ENCODE measurements at places on chromosomes 6 and 20.

DNA sequence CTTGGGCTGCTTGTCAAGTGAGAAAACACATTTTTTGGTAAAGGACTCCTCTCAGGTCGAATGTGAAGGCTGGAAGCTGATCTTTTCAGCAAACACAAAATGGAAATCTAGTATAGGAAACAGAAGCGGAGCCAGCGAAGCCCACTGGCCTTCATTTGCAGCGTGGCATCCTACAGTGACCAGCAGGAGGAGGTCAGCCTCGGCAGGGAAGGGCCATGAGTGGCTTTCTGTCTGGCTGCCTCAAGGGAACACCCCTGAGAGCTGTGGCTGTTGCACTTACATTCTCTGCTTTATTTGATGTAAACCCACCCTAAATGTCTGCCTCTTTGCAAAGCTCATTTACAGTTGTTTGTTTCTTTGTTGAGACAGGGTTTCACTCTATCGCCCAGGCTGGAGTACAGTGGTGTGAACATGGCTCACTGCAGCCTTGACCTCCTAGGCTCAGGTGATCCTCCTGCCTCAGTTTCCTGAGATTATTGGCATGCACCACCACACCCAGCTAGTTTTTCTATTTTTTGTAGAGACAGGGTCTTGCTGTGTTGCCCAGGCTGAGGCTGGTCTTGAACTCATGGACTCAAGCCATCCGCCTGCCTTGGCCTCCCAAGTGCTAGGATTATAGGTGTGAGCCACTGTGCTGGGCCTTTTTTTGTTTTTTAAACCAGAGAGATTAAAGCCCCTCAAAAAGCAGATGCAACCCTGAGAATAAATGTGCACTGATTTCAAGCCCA, 322.0 kb upstream of the SOX4 start:
- DNase-seq: no peak

- no peak for DNase-seq
Observed at GRCh38 chr6:129713806-129714333, 3.9 kb upstream of the ARHGAP18 start.

DNA sequence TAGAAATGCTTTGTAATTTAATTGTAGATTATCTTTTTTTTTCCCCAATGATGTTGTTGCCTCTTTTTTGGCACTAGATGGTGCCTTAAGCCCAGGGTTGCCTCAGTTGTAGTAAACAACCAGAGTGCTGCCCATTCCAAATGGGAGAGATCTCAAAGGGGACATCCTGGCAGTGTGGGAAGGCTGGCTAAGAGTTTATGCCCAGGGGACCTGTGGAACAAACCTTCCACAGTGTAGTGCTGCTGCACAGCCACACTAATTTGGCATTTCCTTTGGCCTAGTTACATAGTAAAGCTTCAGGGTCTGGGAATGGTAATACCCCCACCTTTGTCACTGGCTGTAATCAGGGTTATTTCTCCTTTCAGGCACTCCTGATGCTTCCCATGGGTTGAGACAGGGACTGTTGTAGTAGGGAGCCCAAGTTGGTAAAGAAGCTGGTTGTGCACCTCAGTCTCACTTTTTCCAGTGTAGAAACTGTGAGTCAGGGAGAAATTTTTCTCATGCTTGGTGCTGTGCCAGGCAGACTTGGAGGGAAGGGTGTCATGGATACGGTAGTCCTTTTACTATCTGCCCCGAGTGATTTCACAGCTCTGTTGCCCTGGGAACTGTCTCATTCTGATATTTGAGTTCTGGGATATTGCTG, 177.8 kb upstream of the ECI2 start:
- DNase-seq: no peak

DNA sequence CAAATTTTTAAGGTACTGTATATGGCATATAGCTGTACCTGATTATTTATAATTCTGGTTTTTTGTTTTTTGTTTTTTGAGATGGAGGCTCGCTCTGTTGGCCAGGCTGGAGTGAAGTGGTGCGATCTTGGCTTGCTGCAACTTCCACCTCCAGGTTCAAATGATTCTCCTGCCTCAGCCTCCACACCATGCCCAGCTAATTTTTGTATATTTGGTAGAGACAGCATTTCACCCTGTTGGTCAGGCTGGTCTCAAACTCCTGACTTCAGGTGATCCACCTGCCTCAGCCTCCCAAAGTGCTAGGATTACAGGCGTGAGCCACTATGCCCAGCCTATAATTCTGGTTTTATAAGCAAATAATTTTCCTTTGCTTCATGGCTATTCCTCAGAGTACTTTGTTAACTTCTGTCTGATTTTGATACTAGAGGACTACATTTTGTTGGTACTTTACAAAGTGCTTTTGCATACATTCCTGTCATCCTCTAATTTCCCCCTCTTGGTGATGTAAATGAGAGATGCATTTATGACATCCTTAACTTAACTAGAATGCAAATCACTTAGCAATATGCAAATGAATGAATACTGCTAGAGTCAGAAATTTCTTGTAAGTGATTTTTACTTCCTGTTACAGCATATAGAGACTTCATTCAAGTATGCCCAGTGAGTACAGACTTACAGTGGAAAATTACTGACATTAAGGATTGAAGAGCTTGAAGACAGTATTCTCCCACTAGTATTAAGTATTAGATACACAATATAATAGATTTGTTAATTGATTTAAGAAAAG, 35.7 kb upstream of the ARID1B start:
- no peak for DNase-seq

DNA sequence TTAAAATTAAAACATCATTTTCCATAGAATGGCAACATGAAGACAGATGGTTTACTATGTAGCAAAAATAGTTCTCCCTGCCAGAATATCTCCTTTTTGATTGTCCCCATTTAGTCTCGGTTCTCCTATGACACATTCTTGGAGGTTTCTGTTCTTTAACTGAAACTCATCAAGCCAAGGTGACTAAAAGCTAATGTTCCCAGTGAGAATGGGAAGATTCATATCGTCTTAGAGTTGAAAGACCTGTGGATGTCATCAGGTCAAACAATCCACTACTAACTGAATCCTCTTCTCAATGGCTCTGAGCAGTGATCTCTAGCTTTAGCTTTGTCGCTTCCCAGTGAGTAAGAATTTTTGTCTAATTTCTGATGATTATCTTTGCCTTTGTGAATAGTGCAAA, 1.3 kb upstream of the DOK5 start:
- DNase-seq: no peak

DNA sequence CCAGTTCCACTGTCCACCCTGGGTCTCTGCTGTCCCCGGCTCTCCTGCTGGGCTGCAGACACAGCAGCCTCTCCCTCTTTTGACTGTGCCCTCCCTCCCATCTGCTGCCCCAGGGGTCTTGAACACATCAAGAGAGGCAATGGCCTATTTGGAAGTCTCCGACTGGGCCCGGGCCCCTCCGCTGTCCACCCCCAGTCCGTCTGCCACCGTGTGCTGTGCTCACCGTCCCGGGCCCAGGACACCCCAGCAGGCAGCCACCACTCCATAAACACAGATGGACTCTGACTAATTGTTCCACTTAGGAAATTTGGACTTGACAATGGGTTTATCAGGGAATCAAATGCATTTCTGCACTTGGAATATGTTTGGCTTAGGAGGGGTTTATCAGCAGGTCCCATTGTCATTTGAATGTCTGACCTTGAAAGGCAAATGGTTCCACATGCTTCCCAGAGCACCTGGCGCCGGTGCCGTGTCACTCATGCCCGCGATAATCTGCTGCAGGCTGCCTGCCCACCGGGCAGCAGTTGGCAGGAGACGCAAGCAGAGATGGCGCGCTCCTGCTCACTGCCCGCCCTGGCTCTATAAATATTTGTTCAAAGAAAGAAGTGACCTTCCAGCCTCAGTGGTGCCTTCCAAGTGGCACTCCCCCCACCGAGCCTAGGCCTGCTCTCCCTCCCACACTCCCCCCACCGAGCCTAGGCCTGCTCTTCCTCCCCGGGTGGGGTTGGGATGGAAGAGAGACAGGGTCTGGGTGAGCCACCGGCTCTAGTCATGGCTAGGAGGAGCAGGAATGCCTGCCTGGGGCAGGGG, 18.8 kb upstream of the FRMD1 start:
- no peak for DNase-seq

DNA sequence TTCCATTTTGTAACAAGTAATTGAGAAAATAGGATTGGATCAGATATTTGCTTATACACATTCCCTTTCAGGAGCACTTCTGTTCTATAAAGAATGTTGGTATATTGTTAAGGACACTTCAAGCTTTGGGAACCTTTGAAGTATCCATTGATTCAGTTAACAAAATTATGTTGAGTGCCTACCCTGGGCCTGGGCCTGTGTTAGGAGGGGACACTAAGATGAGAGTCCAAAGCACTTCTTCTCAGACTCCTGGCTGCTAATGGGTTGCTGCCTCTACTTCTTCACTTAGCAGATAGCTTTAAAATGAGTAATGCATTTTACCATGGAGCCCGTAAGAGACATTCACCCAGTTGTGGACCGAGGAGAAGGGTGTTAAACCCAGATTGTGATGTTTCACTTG, 40.3 kb downstream of the PTPN1 start:
- DNase-seq: no peak

DNA sequence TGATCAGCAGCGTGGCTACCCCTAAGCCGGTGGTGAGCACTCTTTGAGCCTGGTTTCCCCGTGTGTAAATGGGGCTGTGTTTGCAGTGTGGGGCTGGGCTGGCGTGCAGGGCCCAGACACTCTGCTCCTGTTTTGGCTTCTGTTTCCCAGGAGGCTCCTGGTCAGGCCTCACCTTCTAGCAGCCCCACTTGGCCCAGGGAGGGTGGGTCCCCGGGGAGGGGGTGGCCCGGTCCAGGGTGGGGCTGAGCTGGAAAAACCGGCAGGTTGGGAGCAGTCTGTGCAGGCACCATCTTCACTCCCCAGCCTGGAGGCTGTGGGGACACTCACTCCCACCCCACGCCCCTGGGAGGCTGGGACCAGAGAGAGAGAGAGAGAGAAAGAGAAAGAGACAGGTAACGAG, 25.3 kb downstream of the CEBPB start:
- no peak for DNase-seq

GRCh38 chr6:106549521-106549920, 79.8 kb downstream of the RTN4IP1 start:
- DNase-seq: no peak

DNA sequence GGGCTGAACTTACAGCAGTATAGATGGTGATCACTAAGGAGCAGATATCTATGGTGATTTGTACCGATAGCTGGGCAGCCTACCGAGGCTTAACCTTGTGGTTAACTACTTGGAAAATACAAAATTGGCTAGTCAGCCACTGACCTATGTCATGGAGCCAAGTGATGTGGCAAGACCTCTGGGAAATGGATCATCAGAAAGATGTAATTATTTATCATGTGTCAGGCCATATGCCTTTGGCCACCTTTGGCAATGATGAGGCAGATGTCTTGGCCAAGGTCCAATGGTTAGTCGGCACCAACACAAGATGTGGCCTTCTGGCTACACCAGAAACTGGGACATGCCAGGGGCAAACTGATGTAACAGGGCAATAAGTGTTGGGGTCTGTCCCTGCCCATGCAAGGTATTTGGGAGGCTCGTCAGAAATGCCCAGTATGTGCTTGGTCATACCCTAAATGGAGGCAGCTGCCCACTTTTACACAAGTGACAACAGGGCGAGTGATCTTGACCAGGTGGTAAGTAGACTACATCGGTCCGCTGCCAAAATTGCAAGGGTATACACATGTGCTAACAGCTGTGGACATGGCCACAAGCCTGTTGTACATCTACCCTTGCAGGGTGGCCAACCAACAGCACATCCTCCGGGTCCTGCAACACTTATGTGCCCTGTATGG, 30.1 kb downstream of the HDDC2 start:
- no peak for DNase-seq

- DNase-seq: no peak
Observed at GRCh38 chr6:156699017-156699421, 78.2 kb upstream of the ARID1B start.

DNA sequence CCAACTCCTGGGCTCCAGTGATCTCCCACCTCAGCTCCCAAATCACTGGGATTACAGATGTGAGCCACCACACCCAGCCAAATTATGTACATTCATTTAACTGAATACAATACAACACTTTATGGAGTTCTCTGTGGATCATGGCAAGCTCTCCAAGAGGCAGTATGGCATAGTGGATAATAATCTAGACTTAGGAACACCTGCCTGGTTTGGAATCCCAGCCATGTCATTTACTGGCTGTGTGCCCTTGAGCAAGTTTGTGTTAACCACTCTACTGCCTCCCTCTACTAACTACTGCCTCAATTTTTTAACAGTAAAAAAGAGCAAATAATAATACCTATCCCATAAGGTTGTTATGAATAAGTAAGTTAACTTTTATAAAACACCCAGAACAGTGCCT, 1.9 kb upstream of the ETV7 start:
- DNase-seq: no peak

DNA sequence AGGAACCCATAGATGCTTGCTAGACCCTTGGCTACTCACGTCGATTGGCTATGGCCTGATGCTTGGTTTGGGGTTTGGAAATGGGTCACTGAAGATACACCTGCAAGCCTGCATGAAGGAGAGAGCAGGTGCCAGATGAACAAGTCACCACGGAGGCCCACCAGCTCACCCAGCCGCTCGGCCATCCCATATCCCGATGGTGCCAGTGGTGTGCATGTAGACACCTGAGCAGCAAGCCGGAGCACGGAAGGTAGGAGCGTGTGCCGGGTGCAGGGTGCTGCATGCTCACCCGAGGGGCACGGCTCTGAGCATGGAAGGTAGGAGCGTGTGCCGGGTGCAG, 35.9 kb downstream of the DACT2 start:
- DNase-seq: no peak

DNA sequence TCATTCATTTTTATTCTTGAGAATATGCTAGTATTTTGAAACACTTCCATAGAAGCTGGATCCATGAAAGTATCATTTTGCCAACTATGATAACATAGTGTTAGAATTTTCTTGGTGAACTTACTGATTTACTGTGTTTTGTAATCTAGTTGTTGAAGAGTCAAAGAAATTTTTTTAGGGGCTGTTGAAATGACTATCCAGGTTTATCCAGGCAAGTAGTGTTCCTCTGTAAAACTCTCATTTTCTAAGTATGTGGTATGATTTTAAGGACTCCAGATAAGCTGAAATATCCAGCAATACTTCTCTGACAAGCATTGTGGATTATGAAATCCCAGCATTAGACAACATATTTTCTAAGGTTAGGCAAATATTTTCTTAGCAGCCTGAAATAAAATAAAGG, 95.9 kb downstream of the GRIK2 start:
- no peak for DNase-seq

DNA sequence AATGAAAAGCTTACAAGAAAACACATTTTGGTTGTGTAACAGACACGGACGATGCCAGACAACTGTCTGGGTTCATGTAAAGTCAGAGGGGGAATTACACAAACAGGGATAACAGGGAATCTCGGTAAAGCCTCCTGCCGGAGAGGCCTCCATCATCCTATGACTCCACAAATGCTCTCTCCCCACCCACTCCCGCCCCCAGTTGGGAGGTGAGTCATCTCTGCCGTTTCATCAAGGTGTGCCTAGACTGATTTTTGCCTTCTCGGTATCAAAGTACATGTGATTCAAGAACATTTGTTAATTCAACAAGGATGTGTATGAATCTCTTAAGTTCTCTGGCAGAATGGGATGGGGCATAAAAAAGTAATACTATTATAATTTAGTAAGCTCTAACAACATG, 304.9 kb upstream of the PRDM1 start:
- no peak for DNase-seq

GRCh38 chr20:51121272-51121671, 98.4 kb upstream of the KCNG1 start:
- no peak for DNase-seq

GRCh38 chr6:25960734-25961133, 1.9 kb upstream of the TRIM38 start:
- no peak for DNase-seq

- no peak for DNase-seq
Observed at GRCh38 chr6:21596949-21597682, 3.6 kb downstream of the SOX4 start.

- no peak for DNase-seq
Observed at GRCh38 chr6:43893073-43893472, 123.1 kb downstream of the VEGFA start.
